Activated T-helper 2 cell treated with anti-CD3 and anti-CD28 coated beads, Interferon-gamma antibody, Interleukin-2, Interleukin-4, amounts not matched to agents 10 μg/mL and 5 μg/mL and 100 μg/mL, durations not matched to agents 14 hours and 24 hours and 36 hours (primary cell): ENCODE measurements at places on chromosomes 5 and 9. TPM values are rescaled to one million over a fixed set of nuclear protein-coding genes. Genes with fewer than 3 reads are reported as not detected.

The UGT3A2 gene
- not detected in 2 replicates for total RNA-seq

DNA sequence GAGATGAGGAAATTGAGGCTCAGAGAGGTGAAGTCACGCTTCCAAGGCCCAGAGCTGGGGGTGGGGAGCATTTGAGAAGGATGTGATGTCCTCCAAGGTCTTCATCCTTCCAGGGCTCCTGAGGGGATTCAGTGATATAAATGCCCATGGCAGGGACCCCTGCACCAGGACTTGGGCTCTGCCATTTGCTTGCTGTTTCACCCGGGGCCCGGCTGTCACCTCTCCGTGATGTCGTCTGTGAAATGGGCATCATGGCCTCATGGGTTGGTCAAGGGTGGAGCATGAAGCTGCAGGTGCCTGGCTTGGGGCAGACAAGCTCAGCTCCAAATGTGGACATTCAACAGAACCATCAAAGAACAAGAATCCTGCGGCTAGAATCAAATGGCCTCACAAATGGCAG, 253.1 kb downstream of the PBX3 start:
- DNase-seq = no peak
- H3K27ac ChIP-seq = no peak overlapping the region
- H3K4me3 ChIP-seq = no peak overlapping the region
- no peaks in the 10 kb centered on the region for H3K36me3 ChIP-seq
- no peaks in the 10 kb centered on the region for H3K4me1 ChIP-seq

The PAEP gene
- total RNA-seq = not detected in 2 replicates

- no peak overlapping the region for H3K27ac ChIP-seq
- no peak overlapping the region for H3K4me3 ChIP-seq
- H3K27me3 ChIP-seq = peaks cover 2% of the 10 kb centered on the region
Measured at GRCh38 chr5:43421450-43422133, 9.4 kb upstream of the CCL28 start.

The FGFR4 gene
- 1.1 and 1.2 TPM in 2 replicates for total RNA-seq

DNA sequence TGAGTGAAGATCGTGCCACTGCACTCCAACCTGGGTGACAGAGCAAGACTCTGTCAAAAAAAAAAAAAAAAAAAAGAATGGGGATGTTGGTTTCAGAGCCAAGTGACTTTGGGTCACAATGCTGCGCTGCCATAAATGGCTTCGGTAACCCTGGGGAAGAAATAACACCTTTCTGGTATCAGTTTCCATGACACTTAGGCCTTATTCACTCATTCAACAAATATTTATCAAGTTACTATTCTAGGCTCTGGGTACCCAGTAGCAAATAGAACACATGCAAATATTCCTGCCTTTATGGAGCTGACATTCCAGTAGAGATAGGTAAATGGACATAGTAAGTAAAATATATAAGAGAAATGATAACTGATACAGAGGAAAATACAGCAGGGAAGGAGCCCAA, 454.2 kb downstream of the PDE4D start:
- H3K27ac ChIP-seq = no peak overlapping the region
- H3K4me3 ChIP-seq = no peak overlapping the region
- peaks cover 2% of the 10 kb centered on the region for H3K27me3 ChIP-seq

The PCDHA1 gene
- 0.07 TPM in 1 of 2 replicates, not detected in the other for total RNA-seq

- H3K4me1 ChIP-seq = no peaks in the 10 kb centered on the region
- H3K27me3 ChIP-seq = no peaks in the 10 kb centered on the region
- no peak overlapping the region for H3K4me3 ChIP-seq
Measured at GRCh38 chr9:135739271-135740220, 37.6 kb downstream of the KCNT1 start.

The BARHL1 gene
- not detected in 2 replicates for total RNA-seq

The STC2 gene
- 21.4 and 22.8 TPM in 2 replicates for total RNA-seq

The FOXI1 gene
- not detected in 2 replicates for total RNA-seq

GRCh38 chr9:133362359-133363044, 6.2 kb downstream of the SURF2 start:
- no peak overlapping the region for H3K4me3 ChIP-seq
- H3K27me3 ChIP-seq = no peaks in the 10 kb centered on the region
- H3K27ac ChIP-seq = no peak overlapping the region
- peaks cover 39% of the 10 kb centered on the region for H3K4me1 ChIP-seq
- peaks cover 80% of the 10 kb centered on the region for H3K36me3 ChIP-seq
- no peak for DNase-seq

DNA sequence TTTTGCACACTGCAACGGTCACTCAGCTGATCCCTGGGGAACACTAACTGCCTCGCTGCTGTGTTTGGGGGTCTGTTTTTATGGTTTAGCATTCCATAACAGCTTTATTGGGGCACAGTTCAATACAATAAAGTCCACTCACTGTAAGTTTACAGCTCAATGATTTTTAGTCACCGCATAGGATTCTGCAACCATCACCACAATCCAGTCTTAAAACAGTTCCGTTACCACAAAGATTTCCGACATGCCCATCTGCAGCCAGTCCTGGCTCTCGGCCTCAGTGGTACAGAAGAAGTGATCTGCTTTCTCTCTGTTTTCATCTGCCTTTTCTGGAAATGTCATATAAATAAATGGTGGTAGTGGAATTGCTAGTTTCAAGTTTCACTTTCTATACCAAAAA, 23.6 kb downstream of the OR2V2 start:
- H3K27me3 ChIP-seq = peaks cover 31% of the 10 kb centered on the region
- DNase-seq = no peak
- H3K36me3 ChIP-seq = no peaks in the 10 kb centered on the region

GRCh38 chr5:96968614-96969013, 32.7 kb downstream of the LNPEP start:
- no peak for DNase-seq
- peaks cover 37% of the 10 kb centered on the region for H3K36me3 ChIP-seq
- no peak overlapping the region for H3K4me3 ChIP-seq
- no peak overlapping the region for H3K27ac ChIP-seq

- H3K4me1 ChIP-seq = peaks cover 27% of the 10 kb centered on the region
- peak overlapping the region; percentile 93 for H3K4me3 ChIP-seq
- H3K36me3 ChIP-seq = peaks cover 16% of the 10 kb centered on the region
- peak; percentile 12 for DNase-seq
- peaks cover 30% of the 10 kb centered on the region for H3K27me3 ChIP-seq
- peak overlapping the region; percentile 71 for H3K27ac ChIP-seq
Measured at GRCh38 chr9:2622461-2623287, 1.1 kb downstream of the VLDLR start.

DNA sequence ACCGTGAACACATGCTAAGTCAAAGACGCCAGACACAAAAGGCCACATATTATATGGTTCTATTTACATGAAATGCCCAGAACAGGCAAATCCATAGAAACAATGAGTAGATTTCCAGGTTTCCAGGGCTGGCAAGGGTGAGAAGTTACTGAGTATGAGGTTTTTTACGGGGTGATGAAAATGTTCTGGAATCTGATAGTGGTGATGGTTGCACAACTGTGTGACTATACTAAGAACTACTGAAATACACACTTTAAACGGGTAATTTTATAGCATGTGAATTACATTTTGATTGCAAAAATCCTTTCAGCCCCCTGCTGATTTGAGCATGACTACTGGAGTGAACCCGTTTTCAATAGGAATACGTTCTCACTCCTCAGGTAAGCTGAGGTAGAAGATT, 46.7 kb upstream of the TBC1D9B start:
- H3K36me3 ChIP-seq = no peaks in the 10 kb centered on the region
- DNase-seq = no peak
- H3K4me3 ChIP-seq = no peak overlapping the region
- H3K27ac ChIP-seq = no peak overlapping the region

The APC gene
- total RNA-seq = 17.4 and 21.4 TPM in 2 replicates

- H3K4me3 ChIP-seq = no peak overlapping the region
- no peaks in the 10 kb centered on the region for H3K36me3 ChIP-seq
- peaks cover 13% of the 10 kb centered on the region for H3K27me3 ChIP-seq
- peaks cover 12% of the 10 kb centered on the region for H3K4me1 ChIP-seq
- H3K27ac ChIP-seq = no peak overlapping the region
Measured at GRCh38 chr5:58934629-58935097, 351.8 kb downstream of the RAB3C start.

The CCIN gene
- not detected in 2 replicates for total RNA-seq

- no peak overlapping the region for H3K4me3 ChIP-seq
- H3K27ac ChIP-seq = no peak overlapping the region
- peaks cover 12% of the 10 kb centered on the region for H3K27me3 ChIP-seq
- H3K4me1 ChIP-seq = peaks cover 6% of the 10 kb centered on the region
- H3K36me3 ChIP-seq = no peaks in the 10 kb centered on the region
Measured at GRCh38 chr5:50958852-50959457, 292.5 kb downstream of the PARP8 start.

DNA sequence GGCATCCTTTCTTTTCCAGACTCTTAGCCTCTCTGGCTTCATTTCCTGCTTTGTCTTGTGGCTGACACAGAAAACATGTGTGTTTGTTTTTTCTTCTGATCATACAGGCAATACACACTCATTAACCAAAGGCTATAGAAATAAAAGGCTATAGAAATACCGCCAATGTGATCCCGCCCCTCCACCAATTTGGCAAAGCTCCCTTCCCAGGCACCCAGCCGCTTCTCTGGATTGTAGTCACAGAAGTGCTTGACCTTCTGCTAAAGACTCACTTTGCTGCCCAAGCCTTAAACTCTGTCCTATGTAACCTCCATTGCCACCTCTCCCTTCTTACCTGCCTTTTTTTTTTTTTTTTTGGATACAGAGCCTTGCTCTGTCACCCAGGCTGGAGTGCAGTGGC, 5.3 kb downstream of the TXNDC15 start:
- peaks cover 30% of the 10 kb centered on the region for H3K36me3 ChIP-seq
- H3K4me1 ChIP-seq = peaks cover 31% of the 10 kb centered on the region
- no peak overlapping the region for H3K4me3 ChIP-seq

DNA sequence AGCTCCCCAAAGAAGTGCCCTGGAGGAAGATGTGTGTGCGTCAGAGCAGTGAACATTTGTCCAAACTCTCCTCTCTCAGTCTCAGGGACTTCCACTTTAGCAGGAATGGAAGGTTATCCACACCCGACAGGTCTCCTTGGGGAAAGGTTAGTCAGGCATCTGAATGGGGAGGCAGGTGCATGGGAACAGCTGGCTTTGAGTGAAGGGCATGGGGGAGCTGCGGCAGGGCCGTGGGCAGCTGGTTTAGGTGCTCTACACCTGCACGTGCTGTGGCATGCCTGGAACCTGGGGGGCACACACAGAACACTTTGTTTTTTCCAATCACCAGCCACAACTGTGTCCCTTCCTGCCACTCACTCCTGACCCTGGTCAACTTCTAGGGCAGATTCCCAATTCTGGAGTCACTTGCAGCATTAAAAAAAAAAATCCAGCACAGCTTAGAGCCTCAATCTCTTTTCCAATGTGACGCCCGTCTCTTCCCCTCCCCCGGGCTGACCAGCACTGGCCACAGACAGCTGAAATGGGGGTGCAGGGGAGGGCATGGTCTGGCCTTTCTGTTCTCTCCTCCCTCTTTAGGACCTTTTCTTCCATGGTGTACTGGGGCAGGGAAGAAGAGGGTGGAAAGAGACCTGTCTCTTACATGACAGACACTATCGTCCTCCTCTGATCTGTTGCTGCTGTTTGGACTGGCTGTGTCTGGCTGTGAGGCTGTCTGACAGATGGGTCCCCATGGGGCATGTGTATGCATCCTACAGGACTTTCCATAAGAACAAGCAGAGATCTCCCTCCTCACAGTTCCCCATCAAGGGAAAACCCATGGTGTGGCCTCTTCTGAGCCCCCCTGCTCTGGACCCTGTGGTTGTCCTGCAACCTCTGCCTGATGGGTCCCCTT, 9.5 kb upstream of the IL3 start:
- no peak overlapping the region for H3K4me3 ChIP-seq
- no peak overlapping the region for H3K27ac ChIP-seq
- H3K27me3 ChIP-seq = peaks cover 2% of the 10 kb centered on the region
- DNase-seq = no peak
- no peaks in the 10 kb centered on the region for H3K36me3 ChIP-seq

DNA sequence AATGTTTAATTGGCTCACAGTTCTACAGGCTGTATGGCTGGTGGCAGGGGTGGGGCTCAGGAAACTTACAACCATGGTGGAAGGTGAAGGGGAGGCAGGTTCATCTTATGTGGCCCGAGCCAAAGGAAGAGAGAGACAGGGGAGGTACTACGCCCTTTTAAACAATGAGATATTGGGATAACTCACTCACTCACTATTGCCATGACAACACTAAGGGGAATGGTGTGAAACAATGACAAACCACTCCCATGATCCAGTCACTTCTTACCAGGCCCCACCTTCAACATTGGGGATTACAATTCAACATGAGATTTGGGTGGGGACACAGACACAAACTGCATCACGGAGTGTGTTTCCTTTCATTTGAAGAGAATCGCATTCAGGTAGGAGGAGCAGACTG, 220.9 kb downstream of the GADD45G start:
- peaks cover 4% of the 10 kb centered on the region for H3K36me3 ChIP-seq
- DNase-seq = no peak
- H3K27me3 ChIP-seq = peaks cover 13% of the 10 kb centered on the region
- peaks cover 16% of the 10 kb centered on the region for H3K4me1 ChIP-seq
- no peak overlapping the region for H3K4me3 ChIP-seq

- H3K4me1 ChIP-seq = no peaks in the 10 kb centered on the region
- no peaks in the 10 kb centered on the region for H3K36me3 ChIP-seq
- H3K27me3 ChIP-seq = no peaks in the 10 kb centered on the region
- no peak for DNase-seq
Measured at GRCh38 chr9:16601991-16602390, 268.5 kb downstream of the BNC2 start.

DNA sequence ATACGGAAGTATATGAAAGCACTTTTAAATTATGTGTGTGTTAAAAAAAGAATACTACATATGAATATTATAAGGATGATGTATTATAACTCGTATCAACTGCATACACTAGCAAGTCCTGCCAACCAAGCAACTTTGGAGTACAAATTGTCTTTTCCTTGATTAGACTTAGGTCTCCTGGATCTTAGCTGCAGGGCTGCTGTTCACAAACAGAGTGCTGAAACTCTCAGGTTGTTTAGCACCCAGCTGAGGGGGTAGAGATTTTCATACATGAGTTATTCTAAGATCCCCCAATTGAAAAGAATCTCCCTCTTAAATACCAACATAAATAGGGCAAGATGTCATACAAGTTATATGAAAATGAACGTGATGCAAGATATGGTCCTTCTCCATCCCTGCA, 149.8 kb upstream of the TNC start:
- no peaks in the 10 kb centered on the region for H3K36me3 ChIP-seq
- no peak for DNase-seq
- no peaks in the 10 kb centered on the region for H3K4me1 ChIP-seq
- no peak overlapping the region for H3K27ac ChIP-seq

- H3K36me3 ChIP-seq = no peaks in the 10 kb centered on the region
- peak overlapping the region; percentile 44 for H3K4me3 ChIP-seq
- peaks cover 9% of the 10 kb centered on the region for H3K27me3 ChIP-seq
- DNase-seq = peak; percentile 52
- H3K4me1 ChIP-seq = peaks cover 41% of the 10 kb centered on the region
Measured at GRCh38 chr9:96150324-96151227, 151.4 kb downstream of the HSD17B3 start.

The PRUNE2 gene
- total RNA-seq = 0.27 and 0.53 TPM in 2 replicates

DNA sequence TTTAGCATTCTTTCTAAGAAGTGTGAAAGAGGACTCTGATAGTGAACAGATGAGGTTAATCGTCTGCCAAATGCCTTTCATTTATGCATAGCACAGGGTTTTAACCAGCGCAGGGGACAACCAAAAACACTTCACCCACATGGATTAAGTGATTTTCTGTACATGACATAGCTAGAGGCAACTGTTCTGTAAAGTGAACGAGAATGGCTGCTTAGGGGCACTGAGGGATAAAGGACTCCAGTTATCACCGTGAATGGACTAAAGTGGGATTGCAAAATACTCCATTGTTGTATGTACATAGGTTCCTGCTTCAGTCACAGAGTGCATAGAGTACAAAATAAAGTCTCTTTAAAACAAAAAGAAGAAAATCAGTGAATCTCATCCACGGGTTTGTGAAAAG, 456.8 kb downstream of the DMAC1 start:
- H3K27ac ChIP-seq = no peak overlapping the region
- H3K4me3 ChIP-seq = no peak overlapping the region
- no peaks in the 10 kb centered on the region for H3K4me1 ChIP-seq
- H3K36me3 ChIP-seq = no peaks in the 10 kb centered on the region
- peaks cover 14% of the 10 kb centered on the region for H3K27me3 ChIP-seq
- DNase-seq = no peak
